ENCODE measurements at places on chromosomes 12 and 14.

DNA sequence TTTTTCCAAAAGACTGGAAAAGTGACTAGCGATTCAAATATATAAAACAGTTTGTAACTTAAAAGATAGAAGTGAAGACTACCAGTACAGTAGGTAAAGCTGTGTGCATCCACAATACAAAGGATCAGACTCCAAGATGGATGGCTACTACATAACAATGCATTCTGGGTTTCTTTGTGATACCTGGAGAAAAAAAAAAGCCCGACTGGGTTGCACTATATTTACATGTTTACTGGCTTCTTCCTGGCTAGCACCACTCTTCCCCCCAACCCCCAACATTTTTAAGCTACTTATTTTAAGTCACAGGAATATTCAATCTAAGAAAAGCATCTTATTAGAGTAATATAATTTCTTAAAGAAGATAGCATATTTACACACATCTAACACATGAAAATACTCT lies 61.1 kb upstream of the SINHCAF start:
- no peak for DNase-seq

DNA sequence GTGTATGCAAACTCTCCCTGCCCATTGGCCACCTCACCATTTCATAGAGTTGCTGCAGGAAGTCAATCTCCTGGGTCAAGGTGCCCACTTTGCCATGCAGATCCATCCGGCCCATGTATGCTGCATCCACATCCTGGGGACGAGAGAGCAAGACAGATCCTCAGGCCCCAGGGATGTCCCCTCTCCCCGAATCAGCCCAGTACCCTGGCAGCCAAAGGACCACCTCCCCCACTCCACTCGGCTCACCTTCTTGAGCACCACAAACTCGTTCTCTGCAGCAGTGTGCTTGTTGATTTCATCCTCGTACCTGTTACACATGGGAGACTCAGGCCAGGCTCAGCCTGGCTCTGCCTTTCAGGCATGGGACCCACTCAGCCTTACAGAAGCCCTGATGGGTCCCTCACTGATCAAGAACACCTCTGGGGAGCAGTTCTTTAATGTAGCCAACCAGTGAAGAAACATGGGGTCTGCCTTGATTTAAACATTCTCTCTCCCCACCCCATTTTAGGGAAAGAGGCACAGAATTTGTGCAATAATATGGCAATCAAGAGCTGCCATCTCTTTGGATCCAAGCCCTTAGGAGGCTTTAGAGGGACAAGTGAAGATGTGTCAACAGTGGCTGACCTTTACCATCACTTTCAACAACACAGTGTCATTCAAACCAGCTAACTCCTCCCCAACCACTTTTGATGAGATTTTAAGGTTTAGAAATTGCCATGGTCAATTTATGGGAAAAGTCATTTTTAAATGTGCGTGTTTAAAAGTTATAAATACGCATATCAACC lies 3.9 kb downstream of the KRT79 start:
- no peak for DNase-seq

DNA sequence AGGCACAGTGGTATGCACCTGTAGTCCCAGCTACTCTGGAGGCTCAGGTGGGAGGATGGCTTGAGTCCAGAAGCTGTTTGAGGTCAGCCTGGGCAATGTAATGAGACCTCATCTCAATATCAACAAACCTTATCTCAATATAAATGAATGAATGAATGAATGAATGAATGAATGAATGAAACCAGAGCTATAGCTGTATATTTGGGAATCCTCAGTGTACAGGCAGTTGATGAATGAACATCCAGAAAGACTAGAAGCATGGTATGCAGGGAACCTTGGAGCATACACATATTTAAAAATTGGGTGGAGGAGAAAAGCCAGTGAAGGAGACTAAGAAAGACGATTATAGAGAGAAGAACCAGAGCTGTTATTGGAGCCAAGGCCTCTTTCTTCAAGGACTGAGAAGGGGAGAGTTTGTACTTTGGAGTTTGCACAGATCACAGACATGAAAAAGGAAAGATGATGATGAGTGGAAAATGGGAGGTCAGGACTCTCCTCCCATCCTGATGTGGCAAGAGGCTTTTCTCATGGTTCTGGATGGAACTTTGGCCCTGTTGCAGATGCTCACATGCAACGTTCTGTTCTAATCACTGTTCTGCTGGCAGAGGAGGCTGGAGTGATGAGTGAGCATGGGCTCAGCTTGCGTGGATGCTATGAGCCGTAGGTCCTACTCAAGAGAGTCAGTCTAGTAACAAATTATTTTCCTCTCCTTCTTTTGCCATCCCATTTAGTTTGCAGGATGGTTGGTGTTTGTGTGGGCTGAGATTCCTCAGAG lies 114.4 kb downstream of the PRKCH start:
- no peak for DNase-seq

DNA sequence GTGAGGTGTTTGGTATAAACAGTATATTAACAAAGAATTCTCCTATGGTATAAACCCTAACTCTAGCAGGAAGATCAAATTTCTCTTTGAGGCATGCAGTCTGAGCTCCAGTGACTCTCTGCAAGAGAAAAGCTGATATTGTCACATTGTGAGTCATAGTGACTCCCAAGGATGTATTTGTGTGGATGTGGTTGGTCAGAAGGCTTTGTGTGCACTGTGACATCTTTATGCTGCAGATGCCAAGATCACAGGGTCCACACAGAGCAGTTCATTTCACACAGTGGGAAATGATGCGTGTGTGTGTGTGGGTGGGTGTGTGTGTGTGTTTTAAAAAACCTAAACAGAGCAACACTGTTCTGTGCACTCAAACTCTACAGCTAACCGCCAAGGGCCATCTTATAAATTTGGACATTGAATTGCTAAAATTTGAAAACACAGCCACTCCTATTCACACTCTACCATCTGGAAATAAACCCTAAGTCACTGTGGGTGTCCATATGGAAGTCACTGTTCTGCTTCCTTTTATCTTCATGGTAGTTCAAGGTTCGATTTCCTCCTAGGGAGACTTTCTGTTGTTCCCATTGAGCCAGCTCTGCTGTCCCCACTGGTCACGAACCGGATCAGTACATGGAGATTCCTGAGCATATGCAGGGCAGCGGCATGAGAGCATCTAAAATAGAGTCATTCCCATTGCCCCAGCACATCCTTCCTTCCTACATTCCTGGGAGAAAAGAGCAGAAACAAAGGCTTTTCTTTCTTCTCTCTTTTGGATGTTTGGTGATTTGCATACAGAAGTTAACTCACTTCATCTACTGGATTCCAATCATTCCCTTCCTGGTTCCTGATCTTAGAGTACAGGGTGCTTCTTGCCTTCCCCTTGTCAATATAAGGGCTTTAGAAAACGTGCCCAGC lies 727.6 kb downstream of the DIO2 start:
- DNase-seq = no peak

GRCh38 chr14:28057359-28058296 lies 709.0 kb upstream of the FOXG1 start:
- no peak for DNase-seq

GRCh38 chr12:14367040-14367661 lies 1.7 kb downstream of the ATF7IP start:
- DNase-seq = peak; percentile 61

- no peak for DNase-seq
Measured at GRCh38 chr14:90616313-90616712, 199.9 kb downstream of the TTC7B start.

DNA sequence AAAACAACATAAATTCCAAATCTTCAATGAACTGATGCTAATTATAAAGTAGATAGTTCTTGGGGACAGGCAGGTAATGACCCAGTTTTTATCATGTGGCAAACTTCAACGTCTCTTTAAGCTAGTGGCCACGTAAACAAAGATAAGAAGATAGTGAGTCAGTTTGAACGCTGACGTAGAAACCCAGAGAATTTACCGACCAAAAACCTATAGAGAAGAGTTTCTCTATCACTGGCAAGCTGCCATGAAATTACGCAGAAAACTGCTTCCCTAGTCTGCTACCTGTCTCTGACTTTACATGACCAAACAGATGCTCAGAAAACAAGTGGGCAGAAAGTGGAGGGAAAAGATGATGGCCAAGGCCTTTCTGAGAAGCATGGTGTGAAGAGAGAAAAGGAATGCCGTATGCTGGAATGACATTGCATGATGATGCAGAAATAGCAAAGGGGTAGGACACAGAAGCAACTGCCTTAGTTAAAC lies 136.3 kb downstream of the ITPR2 start:
- DNase-seq = no peak

GRCh38 chr14:64723691-64724577 lies 19.7 kb downstream of the PLEKHG3 start:
- peak; percentile 21 for DNase-seq

- peak; percentile 15 for DNase-seq
Measured at GRCh38 chr14:103108749-103109207, 14.3 kb downstream of the EXOC3L4 start.

DNA sequence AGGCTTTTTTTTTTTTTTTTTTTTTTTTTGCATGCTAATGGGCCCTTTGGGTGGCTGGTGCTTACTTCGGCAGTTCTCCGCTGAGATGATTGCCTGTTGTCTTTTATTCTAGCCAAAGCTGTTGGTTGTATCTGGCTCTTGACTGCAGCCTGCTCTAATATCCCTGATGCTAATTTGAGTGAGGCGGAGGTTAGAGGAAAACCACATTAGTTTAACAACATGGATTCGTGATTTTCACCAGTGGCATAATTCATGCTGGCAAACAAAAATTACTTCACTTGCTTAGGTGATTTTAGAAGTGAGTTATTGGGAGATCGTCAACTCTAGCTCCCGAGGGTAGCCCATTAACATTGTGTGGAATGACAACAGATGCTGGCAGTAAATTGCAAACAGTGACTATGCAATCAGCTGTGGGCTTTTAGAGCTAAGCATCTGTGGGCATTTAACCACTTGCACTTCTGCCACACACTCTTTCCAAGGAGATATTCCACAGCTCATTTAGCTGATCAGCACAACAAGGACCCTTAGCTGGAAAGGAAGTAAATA lies 97.6 kb upstream of the ZDHHC17 start:
- no peak for DNase-seq

GRCh38 chr14:75165586-75166391 lies 10.6 kb downstream of the TMED10 start:
- no peak for DNase-seq

- no peak for DNase-seq
Measured at GRCh38 chr12:53059434-53060063, 9.7 kb downstream of the TNS2 start.

DNA sequence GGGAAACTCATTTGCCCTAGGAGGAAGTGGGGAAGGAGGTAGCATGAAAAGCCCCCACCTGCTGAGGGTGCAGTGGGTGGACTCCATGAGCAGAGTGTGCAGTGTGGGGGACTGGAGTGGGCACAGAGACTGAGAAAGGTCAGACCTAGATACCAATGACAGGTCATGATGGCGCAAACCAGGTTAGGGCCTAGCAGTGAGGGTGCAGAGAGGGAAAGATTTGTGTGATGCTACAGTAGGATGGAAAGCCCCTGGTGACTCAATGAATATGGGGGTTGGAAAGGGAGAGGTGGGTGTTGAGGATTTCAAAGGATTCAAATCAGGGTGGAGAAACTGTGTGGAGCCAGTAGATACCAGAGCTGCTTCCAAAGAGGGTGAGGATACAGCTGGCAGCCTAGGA lies 319.2 kb downstream of the DPF3 start:
- no peak for DNase-seq

- DNase-seq = no peak
Measured at GRCh38 chr12:10361084-10361483, 28.8 kb downstream of the KLRK1 start.

- no peak for DNase-seq
Measured at GRCh38 chr12:104656921-104657320, 200.2 kb downstream of the CHST11 start.

DNA sequence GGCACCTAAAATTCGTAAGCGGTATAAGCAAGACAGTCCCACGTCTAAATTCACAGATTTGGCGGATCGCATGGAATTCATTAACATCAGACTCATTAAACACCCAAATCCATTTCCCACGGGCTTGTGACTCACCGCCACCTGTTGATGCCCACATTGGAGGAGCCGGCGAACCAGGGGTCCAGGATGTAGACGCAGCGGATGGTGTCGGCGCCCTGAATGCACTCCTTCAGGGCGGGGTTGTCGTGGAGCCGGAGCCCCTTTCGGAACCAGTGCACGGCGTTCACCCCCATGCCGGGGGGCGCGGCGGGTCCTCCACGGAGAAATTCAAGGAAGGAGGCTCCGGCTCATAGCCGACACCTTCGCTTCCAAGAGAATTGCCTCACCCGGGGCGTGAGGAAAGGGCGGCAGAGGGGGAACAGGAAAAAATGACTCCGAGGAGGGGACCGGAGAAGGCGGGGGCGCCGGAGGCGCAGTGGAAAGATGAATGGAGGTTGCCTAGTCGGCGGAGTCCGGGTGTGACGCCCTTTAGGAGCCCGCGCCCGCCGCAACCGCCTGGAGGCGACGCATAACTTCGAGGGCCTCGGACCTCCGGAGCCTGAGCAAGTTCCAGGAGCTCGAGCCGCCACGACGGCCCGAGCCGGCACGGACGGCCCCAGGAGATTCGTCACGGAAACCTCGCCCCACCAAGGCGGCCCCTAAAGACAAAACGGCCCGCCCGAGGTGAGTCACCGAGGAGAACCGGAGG lies 506 bp downstream of the CRY1 start:
- DNase-seq = peak; percentile 43

GRCh38 chr12:51326698-51327439 lies 2.9 kb upstream of the BIN2 start:
- DNase-seq = peak; percentile 42

GRCh38 chr12:73950507-73950906 lies 587.1 kb upstream of the ATXN7L3B start:
- DNase-seq = no peak

- DNase-seq = no peak
Measured at GRCh38 chr14:102922490-102923200, at the start of gene AMN. Gene AMN (plus strand): TSS chr14:102922663. CDS start chr14:102922689, 26 bp downstream.

DNA sequence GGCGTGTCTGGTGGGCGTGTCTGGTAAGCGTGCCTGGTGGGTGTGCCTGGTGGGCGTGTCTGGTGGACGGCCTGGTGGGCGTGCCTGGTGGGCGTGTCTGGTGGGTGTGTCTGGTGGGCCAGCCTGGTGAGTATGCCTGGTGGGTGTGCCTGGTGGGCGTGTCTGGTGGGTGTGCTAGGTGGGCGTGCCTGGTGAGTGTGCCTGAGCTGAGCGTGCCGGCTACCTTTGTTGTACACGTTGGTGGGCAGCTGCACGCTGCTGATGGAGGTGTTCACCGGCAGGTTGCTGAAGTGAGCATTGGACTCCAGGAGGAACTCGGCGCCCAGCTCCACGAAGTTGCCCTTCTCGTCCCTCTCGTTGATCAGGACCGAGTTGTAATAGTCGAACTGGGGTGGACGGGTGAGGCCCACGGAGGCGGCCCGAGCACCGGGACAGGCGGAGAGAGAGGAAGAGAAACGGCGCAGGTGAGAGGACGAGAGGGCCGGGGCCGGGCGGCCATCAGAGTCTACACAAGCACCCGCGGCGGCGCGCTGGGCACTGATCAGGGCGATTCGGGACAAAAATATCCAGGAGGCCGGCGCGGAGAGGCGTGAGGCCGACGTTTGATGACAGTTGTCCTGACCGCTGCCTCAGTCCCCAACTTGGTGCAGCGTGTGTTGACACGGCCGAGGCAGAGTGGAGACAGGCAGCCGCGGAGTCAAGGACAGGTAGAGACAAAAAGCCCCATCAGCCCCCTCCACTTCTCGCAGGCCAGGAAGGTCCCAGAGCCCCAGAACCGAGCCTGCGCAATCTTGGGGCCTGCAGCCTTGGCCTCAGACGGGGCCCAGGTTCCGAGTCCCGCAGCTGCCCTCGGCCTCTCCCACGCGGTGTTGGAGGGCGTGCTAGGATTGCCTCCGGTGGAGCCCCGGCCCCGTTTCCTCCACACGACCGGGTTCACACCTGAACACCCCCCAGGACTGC lies 10.5 kb downstream of the CACNA2D4 start:
- no peak for DNase-seq

- DNase-seq = no peak
Measured at GRCh38 chr14:104604458-104605449, at the start of gene TMEM179. Gene TMEM179 (minus strand): TSS chr14:104604772. CDS start chr14:104604741, 31 bp downstream.

Measured in activated CD4-positive, alpha-beta T cell treated with anti-CD3 and anti-CD28 coated beads, Interleukin-2, Interleukin-4, amounts not matched to agents 100 ng/mL and 50 ng/mL, durations not matched to agents 16 hours and 8 hours (primary cell).